ENCODE measurements at places on chromosomes 3 and 15.

GRCh38 chr3:121295979-121296378 lies 249.8 kb downstream of the POLQ start:
- no peaks in the 10 kb centered on the region for H3K4me1 ChIP-seq
- H3K27ac ChIP-seq: no peak overlapping the region
- no peaks in the 10 kb centered on the region for H3K36me3 ChIP-seq
- DNase-seq: no peak
- H3K4me3 ChIP-seq: no peak overlapping the region
- H3K27me3 ChIP-seq: no peaks in the 10 kb centered on the region

- no peaks in the 10 kb centered on the region for H3K36me3 ChIP-seq
- no peaks in the 10 kb centered on the region for H3K27me3 ChIP-seq
These were observed 101.8 kb downstream of the NFKBIZ start for GRCh38 chr3:101950985-101951733.

DNA sequence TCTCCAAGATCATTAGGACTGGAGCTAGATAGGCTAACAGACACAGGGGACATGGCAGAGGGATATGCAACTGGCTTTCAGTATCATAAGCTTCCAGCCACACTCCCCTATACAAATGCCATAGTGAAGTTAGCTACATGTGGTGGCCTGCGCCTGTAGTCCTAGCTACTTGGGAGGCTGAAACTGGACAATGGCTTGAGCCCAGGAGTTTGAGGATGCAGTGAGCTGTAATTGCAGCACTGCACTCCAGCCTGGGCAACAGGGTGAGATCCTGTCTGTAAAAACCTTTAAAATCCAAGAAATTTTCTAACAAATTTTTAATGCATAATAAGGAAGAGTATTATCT lies 37.3 kb downstream of the DLG1 start:
- no peaks in the 10 kb centered on the region for H3K4me1 ChIP-seq
- no peak for DNase-seq
- H3K27me3 ChIP-seq: no peaks in the 10 kb centered on the region
- no peaks in the 10 kb centered on the region for H3K36me3 ChIP-seq

DNA sequence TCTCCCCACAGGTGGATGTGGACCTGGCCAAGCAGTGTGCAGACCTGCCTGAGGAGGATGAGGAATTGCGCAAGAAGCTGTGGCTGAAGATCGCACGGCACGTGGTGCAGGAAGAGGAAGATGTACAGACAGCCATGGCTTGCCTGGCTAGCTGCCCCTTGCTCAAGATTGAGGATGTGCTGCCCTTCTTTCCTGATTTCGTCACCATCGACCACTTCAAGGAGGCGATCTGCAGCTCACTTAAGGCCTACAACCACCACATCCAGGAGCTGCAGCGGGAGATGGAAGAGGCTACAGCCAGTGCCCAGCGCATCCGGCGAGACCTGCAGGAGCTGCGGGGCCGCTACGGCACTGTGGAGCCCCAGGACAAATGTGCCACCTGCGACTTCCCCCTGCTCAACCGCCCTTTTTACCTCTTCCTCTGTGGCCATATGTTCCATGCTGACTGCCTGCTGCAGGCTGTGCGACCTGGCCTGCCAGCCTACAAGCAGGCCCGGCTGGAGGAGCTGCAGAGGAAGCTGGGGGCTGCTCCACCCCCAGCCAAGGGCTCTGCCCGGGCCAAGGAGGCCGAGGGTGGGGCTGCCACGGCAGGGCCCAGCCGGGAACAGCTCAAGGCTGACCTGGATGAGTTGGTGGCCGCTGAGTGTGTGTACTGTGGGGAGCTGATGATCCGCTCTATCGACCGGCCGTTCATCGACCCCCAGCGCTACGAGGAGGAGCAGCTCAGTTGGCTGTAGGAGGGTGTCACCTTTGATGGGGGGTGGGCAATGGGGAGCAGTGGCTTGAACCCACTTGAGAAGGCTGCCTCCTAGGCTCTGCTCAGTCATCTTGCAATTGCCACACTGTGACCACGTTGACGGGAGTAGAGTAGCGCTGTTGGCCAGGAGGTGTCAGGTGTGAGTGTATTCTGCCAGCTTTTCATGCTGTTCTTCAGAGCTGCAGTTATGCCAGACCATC lies 8.6 kb downstream of the VPS18 start:
- H3K27me3 ChIP-seq: no peaks in the 10 kb centered on the region
- no peak overlapping the region for H3K4me3 ChIP-seq
- H3K36me3 ChIP-seq: peaks cover 4% of the 10 kb centered on the region
- peaks cover 24% of the 10 kb centered on the region for H3K4me1 ChIP-seq
- DNase-seq: no peak
- no peak overlapping the region for H3K27ac ChIP-seq

GRCh38 chr15:101176625-101177024 lies 75.2 kb downstream of the CHSY1 start:
- no peak overlapping the region for H3K27ac ChIP-seq
- H3K27me3 ChIP-seq: no peaks in the 10 kb centered on the region
- H3K36me3 ChIP-seq: peaks cover 5% of the 10 kb centered on the region
- DNase-seq: no peak
- H3K4me3 ChIP-seq: no peak overlapping the region
- H3K4me1 ChIP-seq: no peaks in the 10 kb centered on the region

GRCh38 chr3:194120789-194121770 lies 14.9 kb upstream of the HES1 start:
- H3K4me1 ChIP-seq: peaks cover 7% of the 10 kb centered on the region
- DNase-seq: no peak
- no peak overlapping the region for H3K4me3 ChIP-seq
- no peaks in the 10 kb centered on the region for H3K36me3 ChIP-seq
- H3K27me3 ChIP-seq: no peaks in the 10 kb centered on the region
- no peak overlapping the region for H3K27ac ChIP-seq

DNA sequence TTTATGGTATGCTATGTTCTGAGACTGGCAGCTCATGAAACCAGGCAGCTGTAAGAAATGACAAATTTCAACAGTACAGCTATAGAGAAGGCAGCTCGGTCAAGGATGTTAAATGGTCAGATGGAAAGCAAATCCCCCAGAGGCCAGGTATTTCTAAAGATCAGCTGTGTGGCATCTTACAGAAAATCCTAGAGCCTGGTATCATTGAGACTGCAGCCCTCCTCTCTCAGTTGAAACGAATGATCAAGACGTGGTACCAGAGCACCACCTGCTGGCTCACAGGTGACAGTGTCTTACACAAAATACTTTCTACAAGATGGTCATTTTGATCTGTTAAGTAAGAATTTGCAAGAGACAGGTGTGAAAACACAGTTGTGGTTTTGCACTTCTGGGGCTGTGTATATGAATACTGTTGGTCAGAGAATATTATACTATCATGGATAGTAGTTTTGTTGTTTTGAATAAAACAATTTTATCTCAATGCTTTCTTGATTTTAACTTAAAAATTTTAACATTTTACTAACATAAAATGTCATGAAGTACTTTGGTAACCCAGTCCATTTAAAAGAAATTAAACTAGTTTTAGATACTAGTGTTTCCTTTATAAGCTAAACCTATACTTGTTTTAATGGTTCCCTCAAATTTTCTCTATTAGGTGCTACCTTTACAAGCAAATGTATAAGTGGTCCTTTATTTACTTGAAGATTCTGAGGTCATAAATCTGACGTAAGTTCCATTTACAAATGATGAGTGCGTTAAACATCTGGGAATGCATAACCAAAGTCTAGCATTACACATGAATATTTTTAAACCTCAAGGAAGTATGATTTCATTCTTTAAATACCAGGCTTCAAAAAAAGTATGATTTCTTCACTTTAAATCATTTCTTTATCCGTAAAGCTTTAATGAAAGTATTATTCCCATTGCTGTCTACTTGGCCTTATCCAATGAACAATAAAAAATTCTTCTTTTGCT lies 121.8 kb downstream of the PDZRN3 start:
- H3K27me3 ChIP-seq: no peaks in the 10 kb centered on the region
- peak; percentile 69 for DNase-seq
- H3K4me3 ChIP-seq: no peak overlapping the region

DNA sequence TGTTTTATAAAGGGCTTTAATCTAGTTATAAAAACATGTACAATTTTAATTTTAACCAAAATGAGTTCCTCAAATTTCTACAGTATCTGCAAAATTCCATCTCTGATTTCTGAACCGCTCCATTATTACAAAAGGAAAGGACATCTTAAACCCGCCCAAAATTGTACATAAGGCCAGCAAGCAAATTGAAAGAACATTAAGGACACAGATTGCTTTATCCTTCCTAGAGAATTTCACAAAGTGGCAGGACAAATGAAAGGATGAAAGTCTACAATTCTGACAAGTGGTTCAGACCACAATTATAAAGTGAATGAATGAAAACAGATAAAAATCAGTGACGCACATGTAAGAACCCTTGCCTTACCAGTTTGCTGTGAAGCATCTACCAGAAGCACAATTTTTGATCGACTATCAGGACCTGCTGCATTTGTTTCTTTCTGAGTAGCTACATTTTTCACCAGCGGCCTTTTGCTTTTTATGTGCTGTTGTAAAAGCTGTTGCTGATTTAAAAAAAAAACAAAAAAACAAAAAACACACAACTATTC lies 13.6 kb downstream of the SECISBP2L start:
- H3K4me1 ChIP-seq: peaks cover 2% of the 10 kb centered on the region
- H3K4me3 ChIP-seq: no peak overlapping the region
- DNase-seq: no peak
- H3K27ac ChIP-seq: no peak overlapping the region

DNA sequence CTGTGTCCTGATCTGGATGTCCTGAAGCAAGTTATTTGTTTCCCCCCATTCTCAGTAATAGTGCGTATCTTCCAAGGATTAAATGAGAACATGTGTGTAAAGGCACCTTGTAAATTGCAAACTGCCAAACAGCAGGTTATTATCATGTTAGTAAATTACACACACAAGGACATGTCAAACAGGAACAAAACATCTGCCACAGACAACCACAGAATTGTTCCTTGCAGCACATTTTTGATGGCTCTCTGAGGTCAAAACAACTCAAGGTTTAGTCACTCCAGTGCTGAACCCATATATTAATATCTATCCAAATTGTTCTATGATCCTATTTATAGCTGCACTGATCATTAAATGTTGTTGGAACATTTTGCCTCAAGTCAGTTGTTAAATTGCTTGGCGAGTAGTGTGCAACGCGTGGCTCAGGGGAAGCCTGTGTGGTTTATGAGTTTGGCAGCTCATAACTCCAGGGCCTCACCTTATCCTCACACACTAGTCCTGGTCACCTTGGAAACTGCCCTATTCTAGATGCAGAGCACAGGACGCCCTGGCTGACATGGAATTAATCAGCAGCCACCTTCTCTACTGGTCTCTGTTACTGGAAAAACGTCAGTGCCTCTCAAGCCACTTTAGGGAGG lies 46.3 kb upstream of the CDV3 start:
- H3K36me3 ChIP-seq: no peaks in the 10 kb centered on the region
- H3K4me3 ChIP-seq: no peak overlapping the region
- H3K27ac ChIP-seq: no peak overlapping the region
- DNase-seq: no peak
- H3K27me3 ChIP-seq: no peaks in the 10 kb centered on the region

DNA sequence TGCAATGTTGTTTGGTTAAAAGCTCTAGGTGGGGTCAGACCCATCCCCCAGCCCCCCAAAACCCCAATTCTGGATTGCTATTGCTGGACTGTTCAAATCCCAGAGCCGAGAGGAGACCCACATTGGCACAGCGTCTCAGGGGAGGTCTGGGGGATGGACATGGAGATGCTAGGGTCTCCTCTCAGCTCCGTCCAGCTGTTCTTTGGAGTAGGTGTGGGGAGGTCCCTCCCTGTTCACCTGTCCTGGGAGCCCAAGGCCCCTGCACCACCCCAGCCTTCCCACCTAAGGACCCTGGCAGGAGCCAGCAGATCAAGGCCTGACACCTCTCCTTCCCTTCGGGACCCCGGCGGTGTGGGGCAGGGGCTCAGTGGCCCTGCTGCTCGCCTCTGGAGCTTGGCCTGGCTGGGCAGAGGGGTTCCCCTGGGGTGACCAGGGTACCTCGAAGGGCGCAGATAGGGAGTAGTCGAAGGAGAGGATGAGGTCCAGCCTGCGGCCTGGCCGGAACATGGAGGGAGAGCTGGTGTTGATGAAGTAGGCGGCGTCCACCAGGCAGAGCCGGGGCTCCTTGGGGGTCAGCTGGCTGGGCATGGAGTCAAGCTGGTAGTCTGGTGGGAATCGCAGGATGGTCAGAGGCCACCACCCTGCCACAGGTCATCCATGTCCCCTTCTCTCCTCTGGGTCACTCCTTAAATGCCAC lies 23.9 kb downstream of the PLA2G4D start:
- no peaks in the 10 kb centered on the region for H3K27me3 ChIP-seq
- no peak for DNase-seq
- no peaks in the 10 kb centered on the region for H3K4me1 ChIP-seq
- H3K27ac ChIP-seq: no peak overlapping the region

DNA sequence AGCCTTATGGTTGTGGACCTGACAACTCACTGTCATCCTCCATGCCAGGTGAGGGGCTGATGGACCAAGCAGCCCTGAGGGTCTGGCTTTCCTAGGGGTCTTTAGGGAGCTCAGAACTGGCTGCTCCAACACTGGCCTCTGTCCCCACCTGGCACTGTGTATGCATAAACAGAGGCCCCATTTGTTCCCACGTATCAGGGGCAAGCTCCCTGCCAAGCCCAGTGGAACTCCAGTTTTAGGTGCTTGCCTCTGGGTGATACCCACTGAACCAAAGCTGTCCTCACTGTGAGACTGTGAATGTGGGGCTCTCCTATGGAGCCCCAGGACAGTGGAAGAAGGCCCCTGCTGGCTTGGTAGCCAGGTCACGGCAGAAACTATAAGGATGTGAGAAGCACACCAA lies 26.7 kb upstream of the RHCG start:
- no peak for DNase-seq
- H3K36me3 ChIP-seq: no peaks in the 10 kb centered on the region
- H3K4me3 ChIP-seq: no peak overlapping the region
- H3K27ac ChIP-seq: no peak overlapping the region
- H3K4me1 ChIP-seq: no peaks in the 10 kb centered on the region
- H3K27me3 ChIP-seq: no peaks in the 10 kb centered on the region

- DNase-seq: peak; percentile 40
- no peaks in the 10 kb centered on the region for H3K36me3 ChIP-seq
- H3K4me1 ChIP-seq: no peaks in the 10 kb centered on the region
- H3K4me3 ChIP-seq: no peak overlapping the region
These were observed 22.7 kb upstream of the CTNNB1 start for GRCh38 chr3:41176596-41176995.

DNA sequence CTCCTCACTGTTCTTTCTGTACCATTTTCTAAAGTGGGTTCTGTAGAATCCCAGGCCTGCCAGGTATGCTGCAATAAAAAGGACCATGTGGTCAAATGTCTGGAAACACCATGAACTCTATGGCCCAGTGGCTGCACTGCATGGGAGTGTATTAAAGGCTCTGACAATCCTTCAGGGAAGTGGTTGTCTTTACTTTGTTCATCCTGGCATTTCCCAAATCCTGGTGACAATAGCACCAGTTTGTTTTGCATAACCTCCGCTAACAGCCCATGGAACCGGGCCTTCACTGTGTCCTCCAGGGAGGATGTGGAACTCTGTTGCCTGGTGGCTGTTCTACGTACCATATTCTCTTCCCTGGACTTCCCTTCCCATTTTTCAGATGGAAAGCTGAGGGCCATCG lies 11.2 kb upstream of the DUSP7 start:
- DNase-seq: no peak
- no peak overlapping the region for H3K27ac ChIP-seq
- H3K36me3 ChIP-seq: peaks cover 2% of the 10 kb centered on the region
- no peaks in the 10 kb centered on the region for H3K27me3 ChIP-seq
- H3K4me1 ChIP-seq: peaks cover 2% of the 10 kb centered on the region
- no peak overlapping the region for H3K4me3 ChIP-seq

Measured in small intestine (tissue), 16 donors.